NCI-H460 (cell line): ENCODE measurements at places on chromosomes 6 and 20. TPM values are rescaled to one million over a fixed set of nuclear protein-coding genes. Genes with fewer than 3 reads are reported as not detected.

DNA sequence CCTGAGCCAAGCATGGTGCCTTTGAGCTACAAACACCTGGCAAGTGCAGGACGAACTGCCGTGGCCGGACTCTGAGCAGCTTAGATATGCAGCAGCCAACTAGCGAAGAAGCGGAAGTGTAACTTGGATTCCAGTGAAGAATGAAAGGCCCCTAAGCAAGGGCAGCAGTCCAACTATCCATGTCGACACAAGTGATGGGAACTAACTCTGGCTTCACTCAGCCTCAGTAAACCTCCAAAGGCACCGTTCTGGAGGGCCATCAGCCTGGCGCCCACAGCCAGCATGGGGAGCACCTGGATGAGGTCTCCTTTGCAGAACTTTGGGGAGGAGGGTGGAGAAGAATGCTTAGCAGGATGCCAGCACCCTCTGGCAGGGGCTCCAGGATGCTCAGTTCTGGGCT lies 78.4 kb upstream of the MLN start:
- DNase-seq = no peak

GRCh38 chr6:125031385-125031784 lies 69.1 kb downstream of the RNF217 start:
- DNase-seq = no peak

The PRR18 gene
- 0.20 and 0.35 TPM in 2 replicates for total RNA-seq

The CST4 gene
- 0.42 TPM in 1 of 2 replicates, not detected in the other for total RNA-seq

The NKAPL gene
- total RNA-seq = not detected in 2 replicates

The HLA-F gene
- 17.7 and 18.5 TPM in 2 replicates for total RNA-seq
